Tibial artery (tissue), 4 donors: ENCODE measurements at places on chromosomes 2 and 18.

- H3K27ac ChIP-seq: no peak overlapping the region
- H3K4me3 ChIP-seq: no peak overlapping the region
- H3K36me3 ChIP-seq: no peaks in the 10 kb centered on the region
- H3K4me1 ChIP-seq: no peaks in the 10 kb centered on the region
These were observed 107.9 kb downstream of the KCNF1 start for GRCh38 chr2:11019614-11020013.

GRCh38 chr2:239561446-239562001, 160.7 kb upstream of the HDAC4 start:
- H3K4me1 ChIP-seq: peaks cover 6% of the 10 kb centered on the region
- no peaks in the 10 kb centered on the region for H3K36me3 ChIP-seq
- DNase-seq: peak; percentile 62
- peaks cover 34% of the 10 kb centered on the region for H3K27me3 ChIP-seq
- no peak overlapping the region for H3K4me3 ChIP-seq

DNA sequence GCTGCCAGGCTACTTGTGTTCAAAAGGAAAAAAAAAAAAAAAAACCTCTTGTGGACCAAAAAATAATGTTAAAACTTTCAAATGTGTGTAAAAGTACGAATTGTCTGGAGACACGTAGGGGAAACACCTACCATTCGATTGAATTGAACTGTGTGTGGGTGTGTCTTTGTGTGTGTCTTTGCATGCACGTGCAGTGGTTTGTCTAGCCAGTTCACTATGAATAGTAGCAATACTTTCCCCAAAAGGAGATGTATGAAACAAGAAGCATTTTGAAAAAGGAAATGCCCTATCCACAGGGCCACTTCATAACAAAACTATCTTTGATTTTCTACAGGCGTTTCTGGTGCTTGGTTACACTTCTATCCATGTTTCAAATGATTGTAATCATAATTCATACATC, 186.8 kb downstream of the RPRM start:
- DNase-seq: no peak
- no peaks in the 10 kb centered on the region for H3K27me3 ChIP-seq
- H3K4me1 ChIP-seq: no peaks in the 10 kb centered on the region
- no peak overlapping the region for H3K27ac ChIP-seq
- H3K4me3 ChIP-seq: no peak overlapping the region

DNA sequence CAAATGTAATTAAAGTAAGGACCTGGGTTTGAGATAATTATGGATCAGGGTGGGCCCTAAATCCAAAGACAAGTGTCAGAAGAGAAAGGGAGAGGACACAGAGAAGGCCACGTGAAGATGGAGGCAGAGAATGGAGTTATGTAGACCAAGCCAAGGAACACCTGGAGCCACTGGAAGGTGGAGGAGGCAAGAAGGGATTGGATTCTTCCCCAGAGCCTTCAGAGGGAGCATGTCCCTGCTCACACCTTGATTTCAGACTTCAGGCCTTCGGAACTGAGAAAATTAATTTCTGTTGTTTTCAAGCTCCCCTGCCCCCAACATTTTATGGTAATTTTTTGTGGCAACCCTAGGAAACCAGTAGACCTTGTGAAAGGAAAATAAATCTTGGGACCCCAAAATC, 19.6 kb downstream of the CAPN14 start:
- no peaks in the 10 kb centered on the region for H3K4me1 ChIP-seq
- no peak overlapping the region for H3K4me3 ChIP-seq
- DNase-seq: no peak
- H3K36me3 ChIP-seq: no peaks in the 10 kb centered on the region
- H3K27ac ChIP-seq: no peak overlapping the region
- H3K27me3 ChIP-seq: no peaks in the 10 kb centered on the region

DNA sequence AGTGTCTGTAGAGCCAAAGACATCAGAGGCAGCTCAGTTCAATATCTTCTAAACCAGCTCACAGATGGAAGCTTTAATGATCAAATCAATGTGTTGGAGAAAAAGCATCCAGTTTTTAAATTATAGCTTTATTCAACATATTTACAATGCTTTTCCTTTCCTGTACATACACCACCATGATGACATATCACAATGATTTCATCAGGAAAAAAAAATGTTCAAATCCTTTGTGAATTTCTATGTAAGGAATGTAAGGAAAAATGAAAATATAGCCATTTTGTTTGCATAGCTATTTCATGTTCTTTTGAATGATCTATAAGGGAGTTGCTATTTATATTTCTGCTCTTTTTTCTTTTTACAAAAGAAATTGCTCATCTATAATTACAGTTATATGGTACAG, 134.7 kb upstream of the CDH20 start:
- H3K4me3 ChIP-seq: no peak overlapping the region
- H3K27me3 ChIP-seq: no peaks in the 10 kb centered on the region
- no peak for DNase-seq
- H3K27ac ChIP-seq: no peak overlapping the region
- peaks cover 8% of the 10 kb centered on the region for H3K4me1 ChIP-seq
- H3K36me3 ChIP-seq: no peaks in the 10 kb centered on the region

- no peaks in the 10 kb centered on the region for H3K36me3 ChIP-seq
- no peak overlapping the region for H3K27ac ChIP-seq
- no peak for DNase-seq
- H3K4me3 ChIP-seq: no peak overlapping the region
These were observed 142.7 kb downstream of the SCG2 start for GRCh38 chr2:223459328-223459939.

GRCh38 chr2:239061824-239062570, 214.1 kb downstream of the TWIST2 start:
- no peak overlapping the region for H3K4me3 ChIP-seq
- H3K27ac ChIP-seq: no peak overlapping the region
- no peak for DNase-seq
- H3K27me3 ChIP-seq: no peaks in the 10 kb centered on the region

DNA sequence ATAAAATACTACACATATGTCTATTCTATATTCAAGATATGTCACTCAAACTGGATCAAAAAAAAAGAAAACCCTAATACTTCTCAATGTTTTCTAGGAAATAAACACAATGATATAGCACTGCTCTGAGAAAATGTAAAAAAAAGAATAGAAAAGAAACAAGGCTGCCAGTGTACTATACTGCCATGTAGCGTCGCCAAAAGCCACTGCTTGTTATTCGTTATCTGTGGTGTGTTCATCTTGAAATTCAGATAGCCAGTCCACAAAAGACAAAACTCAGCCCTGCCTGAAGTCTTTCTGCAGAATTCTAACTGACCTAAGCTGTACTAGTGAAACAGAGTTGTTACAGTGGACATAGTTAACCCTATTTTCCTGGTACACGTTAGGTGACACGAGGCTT, 12.2 kb upstream of the YPEL5 start:
- H3K27ac ChIP-seq: no peak overlapping the region
- no peaks in the 10 kb centered on the region for H3K4me1 ChIP-seq
- no peak for DNase-seq
- H3K36me3 ChIP-seq: no peaks in the 10 kb centered on the region

DNA sequence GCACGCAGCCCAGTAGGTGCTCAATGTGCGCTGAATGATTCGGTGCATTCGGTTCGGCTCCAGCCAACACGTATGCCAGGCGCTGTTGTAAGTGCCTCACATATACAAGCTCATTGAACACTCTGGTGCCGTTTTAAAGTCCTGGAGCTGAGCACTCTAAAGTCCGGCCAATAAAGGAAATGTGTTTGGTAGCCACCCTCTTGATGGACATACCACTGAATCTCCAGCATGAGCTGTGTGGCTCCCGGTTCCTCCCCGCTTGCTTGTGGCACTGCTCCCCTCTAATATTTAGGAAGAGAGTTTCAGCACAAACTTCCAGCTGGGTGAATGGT, 112.1 kb downstream of the MCFD2 start:
- H3K27ac ChIP-seq: peak overlapping the region; percentile 54
- DNase-seq: no peak
- H3K36me3 ChIP-seq: no peaks in the 10 kb centered on the region
- H3K4me1 ChIP-seq: no peaks in the 10 kb centered on the region
- H3K4me3 ChIP-seq: no peak overlapping the region

DNA sequence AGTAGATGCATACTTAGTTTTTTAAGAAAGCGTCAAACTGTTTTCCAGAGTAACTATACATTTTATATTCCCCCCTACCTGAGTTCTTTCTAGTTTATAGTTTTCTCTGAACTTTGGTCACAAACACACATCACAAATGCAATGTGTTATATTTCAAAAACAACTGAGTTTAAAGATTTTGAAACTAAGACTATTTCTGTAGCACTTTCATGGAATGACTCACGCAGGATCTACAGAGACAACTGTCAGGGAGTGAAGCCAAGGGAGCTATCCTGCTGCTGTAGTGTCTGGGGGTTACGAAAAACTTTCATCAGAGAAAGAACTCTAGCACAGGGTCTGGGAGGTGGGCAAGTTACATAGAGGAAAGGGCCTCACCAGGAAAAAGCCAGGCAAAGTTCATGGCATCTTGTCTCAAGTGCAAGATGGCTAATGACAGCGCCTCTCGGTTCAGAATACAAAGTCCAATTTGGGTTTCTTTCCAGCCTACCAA, 66.8 kb downstream of the UXS1 start:
- H3K27me3 ChIP-seq: no peaks in the 10 kb centered on the region
- no peak for DNase-seq
- peaks cover 33% of the 10 kb centered on the region for H3K36me3 ChIP-seq

DNA sequence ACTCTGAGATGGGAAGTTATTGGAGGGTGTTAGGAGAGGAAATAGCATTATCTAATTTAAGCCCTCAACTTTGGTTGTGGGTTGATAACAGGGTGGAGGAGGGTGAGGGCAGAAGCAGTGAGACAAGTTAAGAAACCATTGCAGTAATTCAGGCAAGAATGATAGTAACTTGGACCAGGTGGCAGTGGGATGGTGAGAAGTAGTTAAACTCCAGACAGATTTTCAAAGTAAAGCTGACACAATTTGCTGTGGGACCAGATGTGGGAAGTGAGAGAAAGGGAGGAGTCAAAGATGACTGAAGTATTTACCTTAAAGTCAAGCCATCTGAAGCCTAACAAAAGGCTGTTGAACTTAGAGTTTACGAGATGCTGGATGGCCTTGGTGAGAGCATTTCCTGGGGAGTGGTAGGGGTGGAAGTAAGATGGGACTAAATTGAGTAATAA, 163.2 kb upstream of the KLF7 start:
- no peak overlapping the region for H3K27ac ChIP-seq
- no peak overlapping the region for H3K4me3 ChIP-seq
- H3K4me1 ChIP-seq: no peaks in the 10 kb centered on the region
- DNase-seq: no peak

DNA sequence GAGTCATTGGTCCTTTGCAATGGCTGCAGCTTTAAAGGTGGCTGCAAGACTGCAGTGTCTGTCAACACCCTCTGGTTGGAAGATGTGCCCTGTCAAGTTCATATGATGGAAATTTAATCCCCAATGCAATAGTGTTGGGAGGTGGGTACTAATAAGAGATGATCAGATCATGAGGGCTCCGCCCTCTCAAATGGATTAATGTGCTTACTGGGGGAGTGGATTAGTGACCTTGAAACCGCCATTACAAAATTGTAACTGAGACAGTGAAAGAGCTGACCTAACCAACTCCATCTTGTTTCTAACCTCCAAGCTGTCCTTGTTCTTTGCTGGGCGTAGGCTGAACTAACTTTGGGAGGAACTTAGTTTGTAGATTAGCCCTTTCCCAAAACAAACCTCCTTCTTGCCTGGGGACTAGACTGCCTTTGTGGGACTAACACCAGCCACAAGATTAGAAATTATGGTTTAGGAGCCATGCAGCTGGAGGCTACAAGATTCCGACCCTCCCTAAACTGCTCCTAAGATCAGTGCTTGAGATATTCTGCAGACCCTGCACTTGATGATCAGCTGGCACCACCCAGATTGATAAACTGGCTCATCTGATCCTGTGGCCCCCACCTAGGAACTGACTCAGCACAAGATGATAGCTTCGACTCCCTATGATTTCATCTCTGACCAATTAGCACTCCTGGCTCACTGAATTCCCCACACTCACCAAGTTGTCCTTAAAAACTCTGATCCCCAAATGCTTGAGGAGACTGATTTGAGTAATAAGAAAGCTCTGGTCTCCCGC, 13.7 kb downstream of the MYCN start:
- H3K27me3 ChIP-seq: peaks cover 9% of the 10 kb centered on the region
- H3K4me3 ChIP-seq: no peak overlapping the region
- no peak overlapping the region for H3K27ac ChIP-seq
- no peak for DNase-seq

- no peak for DNase-seq
- H3K4me3 ChIP-seq: no peak overlapping the region
- H3K36me3 ChIP-seq: no peaks in the 10 kb centered on the region
- no peaks in the 10 kb centered on the region for H3K27me3 ChIP-seq
- no peaks in the 10 kb centered on the region for H3K4me1 ChIP-seq
These were observed 140.5 kb downstream of the PTH2R start for GRCh38 chr2:208546860-208547650.

GRCh38 chr2:160275656-160276055, 75.6 kb upstream of the ITGB6 start:
- no peaks in the 10 kb centered on the region for H3K4me1 ChIP-seq
- no peak overlapping the region for H3K27ac ChIP-seq
- no peak overlapping the region for H3K4me3 ChIP-seq

- H3K36me3 ChIP-seq: no peaks in the 10 kb centered on the region
- H3K4me1 ChIP-seq: no peaks in the 10 kb centered on the region
These were observed 39.1 kb downstream of the FBXO11 start for GRCh38 chr2:47867205-47867604.

- DNase-seq: no peak
- H3K36me3 ChIP-seq: peaks cover 15% of the 10 kb centered on the region
- no peaks in the 10 kb centered on the region for H3K27me3 ChIP-seq
- no peak overlapping the region for H3K4me3 ChIP-seq
- no peak overlapping the region for H3K27ac ChIP-seq
These were observed 8.1 kb downstream of the STK17B start for GRCh38 chr2:196163285-196163684.

DNA sequence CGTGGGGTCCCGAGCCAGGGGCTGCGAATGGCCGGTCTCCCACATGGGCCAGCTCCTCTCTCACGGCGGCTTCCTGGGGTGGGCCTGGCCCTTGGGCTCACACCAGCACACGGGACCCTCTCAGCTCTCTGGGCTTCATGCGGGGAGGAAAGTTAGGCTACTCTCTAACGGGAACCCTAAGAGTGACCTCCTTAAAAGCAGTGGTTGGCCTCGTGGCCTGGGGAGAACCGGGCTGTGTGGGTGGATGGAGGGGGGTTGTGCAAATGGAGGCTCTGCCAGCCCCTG, 25.8 kb downstream of the RTP5 start:
- H3K36me3 ChIP-seq: no peaks in the 10 kb centered on the region
- H3K27me3 ChIP-seq: peaks cover 18% of the 10 kb centered on the region
- no peak overlapping the region for H3K27ac ChIP-seq
- H3K4me3 ChIP-seq: no peak overlapping the region
- H3K4me1 ChIP-seq: no peaks in the 10 kb centered on the region
- DNase-seq: peak; percentile 13

DNA sequence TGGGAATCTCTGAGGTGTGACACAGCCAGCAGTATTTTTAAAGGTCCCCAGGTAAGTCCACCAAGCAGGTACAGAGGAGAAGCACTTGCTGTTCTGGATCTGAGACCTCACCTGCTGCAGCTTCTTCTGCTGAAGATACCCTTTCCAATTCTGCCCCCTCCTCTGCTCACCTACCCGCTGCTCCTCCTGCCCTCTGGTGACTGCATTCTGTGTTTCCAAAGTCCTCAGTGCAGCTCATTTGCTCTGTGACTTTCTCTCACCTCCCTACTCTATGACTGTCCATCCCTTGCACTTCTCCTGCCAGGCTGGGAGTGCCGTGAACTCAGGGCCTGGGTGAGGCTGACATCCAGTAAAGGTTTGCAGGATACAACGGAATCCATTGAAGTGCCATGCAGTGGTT, 205.2 kb upstream of the LYPD1 start:
- H3K27me3 ChIP-seq: no peaks in the 10 kb centered on the region
- H3K36me3 ChIP-seq: no peaks in the 10 kb centered on the region
- no peak overlapping the region for H3K27ac ChIP-seq
- H3K4me1 ChIP-seq: no peaks in the 10 kb centered on the region

- H3K36me3 ChIP-seq: no peaks in the 10 kb centered on the region
- no peaks in the 10 kb centered on the region for H3K4me1 ChIP-seq
- H3K27me3 ChIP-seq: no peaks in the 10 kb centered on the region
- no peak overlapping the region for H3K4me3 ChIP-seq
These were observed 266.5 kb downstream of the PTGR3 start for GRCh38 chr18:74942319-74942910.
